ENCODE measurements at places on chromosomes 3 and 15.
A peak's percentile ranks its signal among the peaks of the same experiment; 100 is the strongest.

- no peak for DNase-seq
Measured at GRCh38 chr15:62524848-62525247, 359.8 kb upstream of the C2CD4B start.

- no peak for DNase-seq
Measured at GRCh38 chr3:64563751-64564150, 124.0 kb downstream of the ADAMTS9 start.

DNA sequence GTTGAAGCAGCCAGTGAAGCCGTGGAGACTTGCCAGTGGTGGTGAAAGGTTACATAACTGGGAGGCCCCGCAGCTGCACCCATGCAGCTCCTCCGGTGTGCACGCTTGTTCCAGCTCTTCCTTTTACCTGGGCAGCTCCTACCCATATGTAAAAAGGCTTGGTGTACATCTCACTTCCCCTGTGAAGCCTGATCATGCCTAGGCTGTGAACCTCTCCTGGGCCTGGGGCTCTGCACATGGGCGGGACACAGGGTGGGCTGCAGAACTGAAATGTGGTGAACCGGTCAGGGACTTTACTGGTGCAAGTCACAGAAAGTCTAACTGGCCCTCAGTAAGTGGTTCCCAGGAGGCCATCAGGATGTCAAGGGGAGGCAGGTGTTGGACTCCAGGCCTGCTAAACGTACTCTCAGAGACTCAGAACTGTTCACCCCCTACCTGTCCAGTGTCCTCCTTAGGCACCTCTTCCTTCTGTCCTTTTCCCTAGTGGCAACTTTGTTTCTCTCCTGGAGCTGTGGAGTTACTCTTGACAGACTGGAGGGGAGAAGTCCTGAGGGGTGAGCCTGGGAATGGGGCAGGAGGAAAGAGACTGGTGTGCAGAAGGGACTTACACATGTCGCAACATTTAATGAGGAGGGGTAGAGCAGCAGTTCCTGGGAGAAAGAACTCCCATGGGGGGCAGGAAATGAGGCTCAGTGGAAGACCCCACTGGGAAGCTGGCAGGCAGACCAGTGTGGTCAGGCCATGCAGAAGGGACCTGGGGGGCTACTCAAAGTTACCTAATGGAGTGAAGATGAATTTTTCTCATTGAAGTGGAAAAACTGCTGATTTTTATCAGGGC, 148.1 kb downstream of the EEFSEC start:
- no peak for DNase-seq

GRCh38 chr3:31614162-31614921, 81.6 kb downstream of the STT3B start:
- DNase-seq = no peak

DNA sequence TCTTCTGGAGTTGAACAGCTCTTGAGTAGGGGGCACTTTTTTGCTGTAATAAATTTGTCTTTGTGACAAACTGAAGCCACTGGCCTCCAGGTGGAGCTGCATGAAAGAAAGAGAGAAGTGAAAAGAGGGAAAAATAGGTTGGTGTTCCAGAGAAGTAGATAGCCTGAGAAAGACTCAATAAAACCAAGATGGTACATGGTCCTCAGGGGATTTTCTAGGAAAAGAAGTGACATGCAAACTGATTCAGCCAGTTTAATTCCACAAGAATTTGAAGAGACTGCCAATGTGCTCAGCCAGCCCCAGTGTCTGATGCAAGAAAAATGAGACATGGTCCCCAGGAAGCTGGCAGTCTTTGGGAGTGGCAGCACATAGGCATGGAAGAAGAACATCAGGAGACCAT, 152.7 kb downstream of the CD47 start:
- no peak for DNase-seq

GRCh38 chr15:48898032-48898431, 20.1 kb downstream of the EID1 start:
- DNase-seq = no peak

DNA sequence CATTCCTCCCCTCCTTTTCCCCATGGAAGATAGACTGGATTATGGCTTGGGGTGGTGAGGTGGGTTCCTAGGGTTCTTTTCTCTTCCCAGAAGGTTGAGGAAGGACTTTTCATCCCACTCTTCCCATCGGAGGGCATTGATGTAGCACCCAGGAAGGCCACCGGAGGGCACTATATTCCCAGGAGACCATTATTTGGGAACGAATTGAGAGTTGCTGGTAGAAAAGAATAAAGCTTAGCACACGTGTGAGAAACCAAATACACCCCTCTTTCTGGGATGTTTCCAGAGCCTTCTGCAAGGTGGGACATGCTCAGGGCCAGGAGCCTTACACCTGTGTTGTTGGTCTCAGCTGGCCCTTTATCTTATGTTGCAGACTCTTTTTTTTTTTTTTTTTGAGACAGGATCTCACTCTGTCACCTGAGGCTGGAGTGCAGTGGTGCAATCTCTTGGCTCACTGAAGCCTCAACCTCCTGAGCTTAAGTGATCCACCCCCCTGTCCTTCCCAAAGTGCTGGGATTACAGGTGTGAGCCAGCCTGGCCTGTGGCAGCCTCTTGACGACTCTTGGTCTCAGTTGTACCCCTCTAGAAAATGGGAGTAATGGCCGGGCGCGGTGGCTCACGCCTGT, 6.3 kb upstream of the CDC25A start:
- DNase-seq = no peak

DNA sequence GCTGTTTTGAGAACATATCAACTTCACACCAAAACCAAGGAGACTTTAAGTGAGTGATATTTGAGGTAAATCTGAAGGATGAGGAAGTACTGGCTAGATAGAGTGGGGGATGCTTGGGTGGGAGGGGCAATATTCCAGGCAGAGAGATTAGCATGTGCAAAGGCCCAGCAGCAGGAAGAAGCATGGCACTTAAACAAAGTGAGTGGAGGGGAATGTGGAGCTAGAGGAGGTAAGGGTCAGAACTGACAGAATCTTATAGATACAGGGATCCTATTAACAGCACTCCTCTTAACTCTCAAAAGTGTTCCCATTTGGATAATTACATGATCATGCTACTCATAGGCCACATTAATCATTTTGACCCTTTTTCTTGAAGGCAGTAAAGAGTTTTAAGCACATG, 41.4 kb upstream of the SPRED1 start:
- no peak for DNase-seq

GRCh38 chr15:101276501-101277037, 716 bp downstream of the SELENOS start:
- DNase-seq = no peak

DNA sequence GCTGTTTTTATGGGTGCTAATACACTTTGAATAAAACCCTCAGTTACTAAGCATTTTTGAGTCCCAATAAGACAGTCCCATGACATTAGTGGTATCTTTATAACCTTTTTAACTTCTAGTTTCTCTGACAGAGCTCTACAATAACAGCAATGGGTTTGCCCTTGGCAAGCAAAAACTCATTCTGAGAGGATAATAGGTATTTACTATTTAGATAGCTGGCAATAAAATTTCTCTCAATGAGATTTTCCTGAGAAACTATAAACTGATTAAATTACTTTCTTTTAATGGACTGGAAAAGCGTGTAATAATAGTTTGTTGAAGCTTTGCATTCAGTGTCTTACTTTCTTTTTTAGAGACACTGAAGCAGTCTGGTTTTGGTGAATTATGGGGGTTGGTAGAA, 168.0 kb upstream of the MLF1 start:
- DNase-seq = no peak

- no peak for DNase-seq
Measured at GRCh38 chr3:150110097-150110496, 139.4 kb upstream of the PFN2 start.

GRCh38 chr3:28853830-28854229, 427.0 kb upstream of the RBMS3 start:
- DNase-seq = no peak

- DNase-seq = no peak
Measured at GRCh38 chr3:151327571-151328198, 1.7 kb downstream of the P2RY13 start.

GRCh38 chr3:126781889-126782491, 78.0 kb downstream of the CHCHD6 start:
- DNase-seq = no peak

DNA sequence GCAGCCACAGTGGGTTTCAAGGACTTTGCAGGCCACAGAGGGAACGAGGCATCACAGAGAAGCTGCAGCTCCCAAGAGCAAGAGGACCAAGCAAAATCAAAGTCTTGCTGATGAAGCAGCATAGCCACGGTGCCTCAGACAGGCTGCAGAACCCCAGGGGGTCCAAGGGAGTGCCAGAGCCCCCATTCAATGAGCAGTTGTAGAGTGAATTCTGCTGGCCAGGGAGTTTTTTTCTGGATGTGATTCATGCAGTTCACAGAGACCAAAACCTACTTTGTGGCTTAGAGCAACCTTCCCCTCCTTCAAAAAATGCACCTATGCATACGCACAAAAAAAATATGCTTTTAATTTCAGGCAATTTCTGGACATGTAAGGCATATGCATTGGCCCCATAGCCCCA, 409.0 kb downstream of the VPS13C start:
- no peak for DNase-seq

DNA sequence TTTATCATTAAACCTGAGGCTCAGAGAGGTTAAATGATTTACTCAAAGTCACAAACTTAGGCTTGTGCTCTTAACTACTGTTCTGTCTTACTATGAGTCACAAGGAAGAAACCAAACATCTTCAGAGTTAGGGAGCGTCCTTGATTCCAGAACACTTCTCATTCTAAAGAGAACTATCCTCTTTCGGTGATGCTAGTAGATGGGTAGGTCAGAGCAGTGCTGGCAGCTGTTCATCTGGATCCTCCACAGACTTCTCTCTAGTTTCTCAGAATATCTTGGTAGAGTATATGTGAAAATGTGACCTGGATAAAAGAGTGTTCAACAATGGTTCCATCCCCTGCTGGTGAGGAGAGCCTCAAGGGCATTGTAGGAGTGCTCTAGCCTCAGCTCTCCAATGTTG, 3.3 kb downstream of the ARL6IP5 start:
- no peak for DNase-seq

DNA sequence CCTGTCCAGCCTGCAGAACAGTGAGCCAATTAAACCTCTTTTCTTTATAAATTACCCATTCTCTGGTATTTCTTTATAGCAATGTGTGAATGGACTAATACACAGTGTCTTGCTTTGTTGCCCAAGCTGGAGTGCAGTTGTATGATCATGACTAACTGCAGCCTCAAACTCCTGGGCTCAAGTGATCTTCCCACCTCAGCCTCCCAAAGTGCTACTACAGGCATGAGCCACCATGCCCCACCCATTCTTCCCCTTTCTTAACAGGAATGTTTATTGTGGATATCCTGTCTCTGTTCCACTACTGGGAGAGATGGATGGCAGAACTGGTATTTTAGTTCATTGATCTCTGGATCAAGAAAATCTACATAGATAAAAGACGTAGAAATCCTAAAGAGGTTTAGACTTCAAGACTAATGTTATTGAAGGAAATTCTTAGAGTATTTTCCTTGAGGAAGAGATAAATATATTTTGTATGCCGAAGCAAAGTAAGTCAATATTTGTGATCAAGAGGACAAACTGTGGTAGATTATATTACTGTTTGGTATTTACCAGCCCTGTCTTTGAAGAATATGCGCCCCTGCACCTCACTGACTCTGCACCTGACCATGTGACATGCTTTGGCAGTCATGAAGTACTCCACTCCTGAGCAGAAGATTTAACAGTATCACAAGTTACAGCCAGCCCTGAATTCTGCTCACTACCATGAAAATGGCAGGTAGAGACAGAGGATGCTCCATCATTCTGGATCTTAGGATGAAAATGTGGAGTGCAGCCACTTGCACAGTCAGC, 42.9 kb downstream of the UACA start:
- no peak for DNase-seq

DNA sequence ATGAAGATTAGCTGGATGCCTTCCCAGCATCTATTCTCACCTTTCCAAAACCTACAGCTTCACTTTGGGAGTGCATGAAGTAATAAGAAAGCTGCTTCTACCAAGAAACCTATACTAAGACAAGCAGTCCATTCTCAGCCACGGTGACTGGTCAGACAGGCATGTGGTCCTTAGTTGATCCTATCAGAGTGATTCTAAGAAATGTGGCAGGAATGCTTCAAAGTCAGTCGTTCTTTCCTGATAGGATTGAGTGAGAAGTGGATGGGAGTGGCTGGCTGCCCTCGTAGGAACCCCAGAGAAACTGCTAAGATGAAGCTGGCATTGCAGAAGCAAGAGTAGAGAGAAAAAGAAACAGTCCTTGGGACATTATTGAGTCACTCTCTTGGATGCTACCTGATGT, 16.6 kb downstream of the FOXB1 start:
- DNase-seq = no peak

- peak; percentile 62 for DNase-seq
Measured at GRCh38 chr15:101048581-101049030, 129.4 kb downstream of the LRRK1 start.

DNA sequence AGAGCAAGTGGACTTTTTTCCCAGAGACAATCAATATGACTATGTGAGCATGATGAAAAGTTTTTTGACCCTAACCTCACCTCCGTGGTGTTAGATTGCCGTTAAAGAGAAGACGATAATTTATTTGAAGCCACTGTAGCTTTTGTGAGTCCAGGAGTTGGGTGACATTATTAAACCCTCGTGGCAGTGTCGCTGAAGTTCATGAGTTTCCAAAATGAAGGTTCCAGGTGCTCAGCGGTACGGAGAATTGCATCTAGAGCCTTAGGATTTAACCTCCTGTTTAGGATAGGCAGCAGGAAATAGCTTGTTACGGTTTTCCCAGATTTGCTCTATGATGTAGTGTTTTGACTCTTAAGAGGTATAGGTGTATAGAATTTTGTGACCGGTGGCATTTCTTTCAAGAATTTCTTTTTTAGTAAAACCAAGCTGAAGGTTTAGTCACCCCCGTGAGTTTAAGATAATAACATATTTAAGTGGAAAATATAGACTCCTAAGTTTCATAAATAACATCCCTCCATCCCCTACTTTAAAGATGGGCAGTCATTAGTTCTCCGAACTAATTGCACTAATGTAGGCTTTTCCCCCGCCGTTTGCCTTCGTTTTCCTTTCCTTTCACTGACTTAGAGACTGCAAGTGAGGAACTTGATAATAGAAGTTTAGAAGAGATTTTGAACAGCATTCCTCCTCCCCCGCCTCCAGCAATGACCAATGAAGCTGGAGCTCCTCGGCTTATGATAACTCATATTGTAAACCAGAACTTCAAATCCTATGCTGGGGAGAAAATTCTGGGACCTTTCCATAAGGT, 2.0 kb downstream of the SMC4 start:
- DNase-seq = no peak

DNA sequence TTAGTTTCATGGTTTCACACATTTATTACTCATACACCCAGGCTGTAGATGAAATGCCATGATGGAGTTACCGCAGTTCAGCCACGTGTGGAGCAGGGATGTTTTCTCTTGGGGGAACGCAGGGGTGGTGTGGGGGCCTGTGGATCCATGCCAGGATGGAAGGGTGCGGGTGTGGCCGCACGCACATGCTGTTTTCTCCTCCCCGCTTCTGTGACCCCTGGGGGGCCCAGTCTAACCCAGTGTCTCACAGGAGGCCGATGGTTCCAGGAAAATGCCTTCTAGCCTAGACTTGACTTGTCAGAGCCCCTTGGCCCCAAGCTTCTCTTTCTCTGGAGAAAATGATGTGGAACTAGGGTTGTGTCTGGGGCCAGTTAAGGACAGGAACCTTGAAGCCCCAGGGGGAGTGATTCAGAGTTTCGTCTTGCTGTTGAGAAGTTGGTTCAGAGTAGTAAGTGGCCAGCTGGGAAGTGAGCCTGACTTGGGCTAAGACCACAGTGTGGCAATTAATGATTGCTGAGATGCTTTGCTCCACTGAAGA, 240.4 kb upstream of the BHLHE40 start:
- no peak for DNase-seq

- peak; percentile 30 for DNase-seq
Measured at GRCh38 chr15:70053716-70054229, 43.9 kb downstream of the TLE3 start.

Data from posterior vena cava (tissue), 2 donors.